ENCODE measurements at places on chromosomes 6 and 20. TPM values are rescaled to one million over a fixed set of nuclear protein-coding genes. Genes with fewer than 3 reads are reported as not detected.
A peak's percentile ranks its signal among the peaks of the same experiment; 100 is the strongest.

- no peaks in the 10 kb centered on the region for H3K27me3 ChIP-seq
- no peaks in the 10 kb centered on the region for H3K36me3 ChIP-seq
- DNase-seq = no peak
- no peaks in the 10 kb centered on the region for H3K4me1 ChIP-seq
- no peak overlapping the region for H3K4me3 ChIP-seq
These were observed 164.5 kb downstream of the CDK19 start for GRCh38 chr6:110650755-110651154.

DNA sequence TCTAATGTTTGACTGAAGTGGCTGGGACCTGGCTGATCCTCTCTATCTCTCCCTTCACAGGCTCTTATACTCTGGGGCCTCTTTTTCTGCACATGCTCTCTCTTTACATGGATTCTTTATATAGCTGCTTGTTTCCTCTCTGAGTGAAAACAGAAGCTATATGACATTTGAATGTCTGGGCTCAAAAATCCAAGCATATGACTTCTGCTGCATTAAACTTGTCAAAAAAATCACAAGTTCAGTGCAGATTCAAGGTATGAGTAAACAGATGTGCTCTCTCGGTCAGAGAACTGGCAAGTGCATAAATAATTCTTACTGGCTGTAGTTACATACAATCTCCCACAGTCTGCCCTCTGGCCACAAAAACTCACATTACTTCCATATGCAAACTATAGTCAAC lies 96.6 kb downstream of the LCA5 start:
- no peaks in the 10 kb centered on the region for H3K4me1 ChIP-seq
- H3K27ac ChIP-seq = no peak overlapping the region
- H3K36me3 ChIP-seq = no peaks in the 10 kb centered on the region
- no peaks in the 10 kb centered on the region for H3K27me3 ChIP-seq
- H3K4me3 ChIP-seq = no peak overlapping the region

DNA sequence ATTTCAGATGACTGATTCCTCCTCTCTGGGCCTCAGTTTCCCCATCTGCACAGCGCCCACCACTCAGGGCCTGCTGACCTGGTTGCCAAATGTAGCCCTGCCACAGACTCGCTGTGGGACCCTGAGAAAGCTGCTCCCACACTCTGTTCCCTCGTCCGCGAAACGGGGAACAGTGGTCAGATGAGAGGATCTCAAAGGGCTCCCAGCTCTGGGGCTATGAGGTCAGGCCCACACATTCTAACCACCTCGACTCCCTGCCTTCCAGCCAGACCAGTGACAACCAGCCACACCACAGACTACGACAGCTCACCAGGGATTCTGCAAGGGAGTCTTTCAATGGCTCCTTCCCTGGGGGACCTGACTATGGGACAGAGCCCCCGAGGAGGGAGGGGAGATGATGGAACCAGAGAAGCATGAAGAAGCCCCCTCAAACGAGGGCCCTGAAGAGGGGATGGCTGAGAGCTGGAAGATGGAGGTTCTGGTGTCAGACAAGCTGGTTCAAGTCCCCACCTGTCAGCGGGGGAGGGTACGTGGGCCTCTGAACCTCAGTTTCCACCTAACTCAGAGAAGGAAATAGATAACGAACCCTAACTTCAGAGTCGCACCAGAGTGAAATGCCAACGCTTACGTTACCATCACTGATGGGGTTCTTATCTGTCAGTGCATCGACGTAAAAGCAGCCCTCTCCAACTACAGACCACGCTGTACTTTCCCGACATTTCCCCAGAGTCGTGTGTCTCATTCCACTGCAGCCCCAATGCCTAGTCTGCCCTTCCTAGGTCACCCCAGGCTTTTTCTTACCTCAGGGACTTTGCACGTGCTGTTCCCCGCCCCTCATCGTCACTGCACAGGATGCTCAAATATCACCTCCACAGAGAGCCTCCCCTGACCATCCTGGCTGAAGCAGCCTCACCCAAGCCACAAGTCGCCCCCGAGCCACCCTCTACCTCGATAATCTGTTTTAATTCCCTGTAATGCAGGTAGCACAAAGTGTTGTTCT lies 60.5 kb downstream of the PREX1 start:
- no peaks in the 10 kb centered on the region for H3K36me3 ChIP-seq
- H3K27ac ChIP-seq = peak overlapping the region; percentile 23
- H3K4me3 ChIP-seq = no peak overlapping the region
- no peaks in the 10 kb centered on the region for H3K27me3 ChIP-seq
- no peak for DNase-seq
- peaks cover 27% of the 10 kb centered on the region for H3K4me1 ChIP-seq

HFE gene
- 0.85 TPM for polyA plus RNA-seq

CAP2 gene
- polyA plus RNA-seq = not detected

GRCh38 chr20:25259358-25259757 lies 11.5 kb downstream of the PYGB start:
- peak overlapping the region; percentile 52 for H3K27ac ChIP-seq
- H3K27me3 ChIP-seq = no peaks in the 10 kb centered on the region
- H3K4me1 ChIP-seq = peaks cover 24% of the 10 kb centered on the region
- H3K4me3 ChIP-seq = no peak overlapping the region
- no peak for DNase-seq
- no peaks in the 10 kb centered on the region for H3K36me3 ChIP-seq

- no peaks in the 10 kb centered on the region for H3K36me3 ChIP-seq
- no peak overlapping the region for H3K27ac ChIP-seq
- no peak for DNase-seq
- no peaks in the 10 kb centered on the region for H3K27me3 ChIP-seq
These were observed 348.4 kb downstream of the TPBG start for GRCh38 chr6:82711971-82712370.

- no peak overlapping the region for H3K27ac ChIP-seq
- H3K4me3 ChIP-seq = no peak overlapping the region
- H3K36me3 ChIP-seq = no peaks in the 10 kb centered on the region
- H3K27me3 ChIP-seq = peaks cover 4% of the 10 kb centered on the region
These were observed 28.3 kb upstream of the CD83 start for GRCh38 chr6:14089224-14089623.

EYA2 gene
- polyA plus RNA-seq = not detected

GRCh38 chr6:3919130-3919628 lies 70.0 kb downstream of the FAM50B start:
- no peaks in the 10 kb centered on the region for H3K36me3 ChIP-seq
- peaks cover 16% of the 10 kb centered on the region for H3K4me1 ChIP-seq
- H3K27ac ChIP-seq = no peak overlapping the region
- H3K4me3 ChIP-seq = no peak overlapping the region
- no peaks in the 10 kb centered on the region for H3K27me3 ChIP-seq

- no peaks in the 10 kb centered on the region for H3K36me3 ChIP-seq
- H3K4me1 ChIP-seq = no peaks in the 10 kb centered on the region
- no peak overlapping the region for H3K4me3 ChIP-seq
- DNase-seq = no peak
- no peak overlapping the region for H3K27ac ChIP-seq
- no peaks in the 10 kb centered on the region for H3K27me3 ChIP-seq
These were observed 27.9 kb downstream of the CENPW start for GRCh38 chr6:126367849-126368248.

DNA sequence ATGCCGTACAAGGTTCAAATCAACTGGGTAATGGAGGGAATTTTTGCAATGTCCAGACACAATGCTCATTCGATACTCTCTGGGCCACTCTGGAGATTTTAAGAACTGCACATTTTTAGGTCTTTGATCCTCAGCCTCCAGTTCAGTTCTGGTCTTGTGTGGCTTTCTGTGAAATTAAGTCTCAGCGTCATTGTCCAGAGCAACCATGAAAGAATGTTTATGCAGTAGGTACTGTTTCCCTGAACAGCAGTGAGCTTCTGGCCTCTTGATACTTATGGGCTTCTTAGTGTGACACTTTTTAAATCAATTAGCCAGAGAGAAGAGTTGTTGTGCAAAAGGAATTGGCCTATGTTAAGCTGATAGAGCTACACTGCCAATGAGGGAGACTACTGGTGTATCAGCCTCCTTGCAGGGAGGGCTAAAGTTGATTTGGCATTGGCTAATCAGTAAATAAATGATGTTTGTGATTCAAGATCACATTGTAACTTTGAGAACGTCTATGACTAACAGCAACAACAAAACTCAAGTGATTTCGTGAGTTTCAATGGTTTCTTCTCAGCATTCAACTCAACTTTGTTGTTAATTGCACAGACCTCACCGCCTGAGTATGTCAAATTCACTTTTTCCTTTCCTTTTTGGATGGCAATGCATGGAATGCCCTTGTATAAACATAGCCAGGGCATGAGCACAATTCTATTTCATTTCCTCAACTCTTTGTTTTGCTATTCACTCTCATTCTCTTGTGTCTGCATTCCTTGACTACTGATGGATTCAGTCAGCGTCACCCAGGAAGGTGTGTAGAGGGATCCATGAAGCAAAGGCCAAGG lies 85.1 kb downstream of the GJA1 start:
- H3K27ac ChIP-seq = no peak overlapping the region
- H3K4me3 ChIP-seq = no peak overlapping the region
- no peaks in the 10 kb centered on the region for H3K27me3 ChIP-seq
- no peaks in the 10 kb centered on the region for H3K36me3 ChIP-seq

GRCh38 chr20:51156041-51156982 lies 133.4 kb upstream of the KCNG1 start:
- no peaks in the 10 kb centered on the region for H3K4me1 ChIP-seq
- DNase-seq = no peak
- no peak overlapping the region for H3K4me3 ChIP-seq
- H3K36me3 ChIP-seq = no peaks in the 10 kb centered on the region
- H3K27ac ChIP-seq = no peak overlapping the region
- H3K27me3 ChIP-seq = no peaks in the 10 kb centered on the region

DNA sequence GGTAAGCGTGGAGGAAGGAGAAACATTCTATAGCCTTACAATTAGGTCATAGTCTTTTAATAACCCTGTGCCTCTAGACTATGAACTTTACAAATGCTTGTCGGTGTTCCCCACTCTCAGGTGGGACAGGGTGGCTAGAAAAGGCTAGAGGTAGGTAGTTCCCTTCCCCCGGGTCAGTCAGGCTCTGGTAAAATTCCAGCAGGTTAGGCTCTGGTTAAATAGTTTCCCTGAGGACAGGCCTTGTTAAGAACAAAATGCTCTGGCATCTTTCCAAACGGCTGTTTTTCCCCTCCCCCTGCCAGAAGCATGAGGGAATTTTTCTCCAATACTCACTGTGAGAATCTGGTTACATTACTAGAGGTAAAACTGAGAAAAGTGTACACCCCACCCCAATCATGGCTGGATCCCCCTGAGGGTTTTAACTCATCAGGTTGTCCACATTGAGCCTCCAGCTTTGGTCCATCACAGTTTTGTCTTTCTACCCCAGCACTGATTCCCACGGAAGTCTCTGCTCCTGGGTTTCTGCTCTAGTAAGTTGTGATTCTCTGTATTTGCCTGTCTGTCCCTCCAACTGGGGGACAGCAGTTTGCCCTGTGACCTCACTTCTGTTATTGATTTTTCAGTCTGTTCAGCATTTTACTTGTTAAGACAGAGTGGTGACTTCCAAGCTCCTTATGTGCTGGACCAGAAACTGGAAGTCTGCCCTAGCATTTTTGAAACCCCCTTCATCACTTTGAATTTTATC lies 84.7 kb upstream of the ADGRF1 start:
- no peak overlapping the region for H3K4me3 ChIP-seq
- no peaks in the 10 kb centered on the region for H3K27me3 ChIP-seq
- H3K36me3 ChIP-seq = no peaks in the 10 kb centered on the region
- H3K4me1 ChIP-seq = no peaks in the 10 kb centered on the region
- no peak overlapping the region for H3K27ac ChIP-seq

KIZ gene
- polyA plus RNA-seq = 20.1 TPM

- H3K27ac ChIP-seq = no peak overlapping the region
- no peak overlapping the region for H3K4me3 ChIP-seq
- no peak for DNase-seq
- H3K36me3 ChIP-seq = no peaks in the 10 kb centered on the region
- H3K27me3 ChIP-seq = no peaks in the 10 kb centered on the region
These were observed 9.2 kb upstream of the C6orf141 start for GRCh38 chr6:49541210-49541724.

DNA sequence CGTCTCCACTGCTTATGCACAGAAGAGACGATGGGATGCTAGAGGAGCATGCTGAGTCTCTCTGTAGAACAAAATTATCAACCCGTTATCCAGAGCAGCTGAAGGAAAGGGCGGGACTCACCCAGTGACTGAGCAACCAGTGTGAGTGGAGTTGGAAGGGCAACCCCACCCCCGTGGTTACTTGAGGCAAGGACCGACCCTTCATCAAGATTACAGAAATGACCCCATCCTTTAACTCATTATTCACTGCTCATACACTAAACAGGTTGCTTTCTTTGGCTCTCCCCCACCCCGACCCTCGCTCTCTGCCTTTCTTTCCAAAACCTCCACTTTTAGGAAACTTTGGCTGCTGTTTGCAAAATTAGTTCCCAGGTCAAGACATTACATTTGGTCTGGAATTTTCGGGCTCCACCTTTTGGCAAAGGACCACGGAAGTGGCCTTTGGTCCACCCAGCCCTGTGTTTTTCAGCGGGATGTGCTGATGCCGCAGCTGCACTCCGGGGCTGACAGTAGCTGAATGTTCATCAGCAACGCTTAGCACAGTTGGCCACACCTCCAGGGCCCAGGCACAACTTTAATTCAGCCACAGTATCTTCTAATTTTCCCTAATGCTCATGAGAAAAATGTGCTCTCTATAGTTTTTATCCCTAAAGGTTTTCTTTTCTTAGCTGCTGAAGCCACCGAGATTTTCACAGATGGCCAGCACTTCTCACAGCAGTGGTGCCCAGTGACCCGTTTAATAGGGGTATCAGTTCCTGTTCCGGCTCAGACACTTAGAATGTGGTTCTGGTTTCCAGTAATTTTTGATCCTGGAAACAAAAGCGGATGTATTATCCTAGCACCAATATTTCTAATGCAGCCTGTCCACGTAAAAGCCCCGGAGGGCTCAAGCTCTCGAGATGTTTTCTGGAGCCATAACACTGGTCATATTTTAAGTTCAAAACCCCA lies 103.6 kb upstream of the NXT1 start:
- no peak for DNase-seq
- no peak overlapping the region for H3K27ac ChIP-seq

DNA sequence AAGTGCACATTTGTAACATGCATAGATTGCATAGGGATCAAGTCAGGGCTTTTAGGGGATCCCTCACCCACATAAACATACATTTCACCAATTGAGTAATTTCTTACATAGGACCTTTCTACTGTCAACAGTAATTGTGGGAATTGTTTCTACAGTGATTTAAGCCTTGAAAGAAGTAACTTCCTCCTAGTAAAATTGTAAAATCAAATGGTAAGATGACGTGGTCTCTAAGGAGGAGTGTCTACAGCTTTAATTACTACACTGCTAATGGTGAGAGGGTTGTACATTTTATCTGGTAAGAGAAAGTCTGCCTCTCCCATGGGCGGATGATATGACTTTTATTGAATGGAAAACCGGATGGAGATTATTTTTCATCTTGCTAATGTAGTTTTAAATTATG lies 98.0 kb downstream of the RPP40 start:
- no peak overlapping the region for H3K4me3 ChIP-seq
- H3K27ac ChIP-seq = no peak overlapping the region
- H3K4me1 ChIP-seq = peaks cover 19% of the 10 kb centered on the region
- no peaks in the 10 kb centered on the region for H3K27me3 ChIP-seq
- H3K36me3 ChIP-seq = no peaks in the 10 kb centered on the region
- no peak for DNase-seq

DNA sequence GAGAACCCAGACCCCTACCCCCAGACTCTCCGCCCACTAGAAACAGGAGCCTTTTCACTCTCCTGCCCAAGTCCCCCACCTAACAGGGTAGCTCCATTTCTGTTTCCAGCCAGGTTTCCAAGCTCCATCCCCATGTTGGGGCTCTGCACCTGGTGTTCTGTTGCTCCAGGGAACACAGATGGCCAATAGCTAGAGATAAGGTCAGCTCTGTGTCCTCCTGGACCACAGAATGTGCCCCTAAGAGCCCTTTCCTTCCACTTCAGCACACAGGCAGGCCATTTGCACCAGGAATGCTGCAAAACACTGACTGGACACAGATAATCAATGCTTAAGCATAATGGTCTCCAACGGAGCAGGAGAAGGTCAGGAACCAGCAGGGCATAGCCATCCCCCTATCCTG lies 159.4 kb downstream of the QRSL1 start:
- no peaks in the 10 kb centered on the region for H3K27me3 ChIP-seq
- no peak overlapping the region for H3K27ac ChIP-seq
- no peak for DNase-seq
- no peak overlapping the region for H3K4me3 ChIP-seq
- no peaks in the 10 kb centered on the region for H3K36me3 ChIP-seq
